Mesothelial cell of epicardium (in vitro differentiated cells): ENCODE measurements at places on chromosomes 7 and 10. TPM values are rescaled to one million over a fixed set of nuclear protein-coding genes. Genes with fewer than 3 reads are reported as not detected.

Gene CHST15
- total RNA-seq: 34.5 to 39.4 TPM (median 35.9 TPM) in 3 replicates

Gene OR2A2
- not detected in 3 replicates for total RNA-seq

Gene LIPJ
- 0.18 to 0.47 TPM (median 0.22 TPM) in 3 replicates for total RNA-seq

Gene DHTKD1
- total RNA-seq: 22.0 to 22.9 TPM (median 22.9 TPM) in 3 replicates

Gene OR2A12
- total RNA-seq: not detected in 3 replicates

Gene AGR3
- total RNA-seq: 1.7 to 2.1 TPM (median 2.0 TPM) in 3 replicates

Gene KIAA1217
- total RNA-seq: 155 to 167 TPM (median 161 TPM) in 3 replicates

Gene FAM25C
- total RNA-seq: not detected in 3 replicates

Gene ZNF467
- total RNA-seq: 35.3 to 38.9 TPM (median 38.0 TPM) in 3 replicates

Gene PUS7
- total RNA-seq: 15.5 to 20.0 TPM (median 16.9 TPM) in 3 replicates

Gene ATOH7
- total RNA-seq: 0.18 to 0.70 TPM (median 0.38 TPM) in 3 replicates

Gene AGAP4
- total RNA-seq: 38.1 to 43.8 TPM (median 40.7 TPM) in 3 replicates

Gene WNT2
- total RNA-seq: 19.9 to 24.1 TPM (median 22.1 TPM) in 3 replicates

Gene PCBD1
- total RNA-seq: 50.5 to 51.7 TPM (median 51.4 TPM) in 3 replicates

Gene CDH23
- total RNA-seq: 2.5 to 2.9 TPM (median 2.9 TPM) in 3 replicates

Gene POLR1F
- 13.9 to 17.6 TPM (median 16.3 TPM) in 3 replicates for total RNA-seq

Gene GSAP
- total RNA-seq: 18.4 to 19.8 TPM (median 19.6 TPM) in 3 replicates

Gene GPR146
- 1.0 to 1.6 TPM (median 1.0 TPM) in 3 replicates for total RNA-seq

Gene ST8SIA6
- total RNA-seq: 1.4 to 1.7 TPM (median 1.4 TPM) in 3 replicates

Gene OR6B1
- not detected in 3 replicates for total RNA-seq

Gene ITPRID1
- not detected in 3 replicates for total RNA-seq

Gene FAM25A
- total RNA-seq: not detected in 3 replicates
